Nucleus accumbens (tissue), 56 donors: ENCODE measurements at places on chromosomes 6 and 20.
A peak's percentile ranks its signal among the peaks of the same experiment; 100 is the strongest.

- DNase-seq: no peak
Measured at GRCh38 chr20:49591217-49591865, 23.4 kb upstream of the PTGIS start.

DNA sequence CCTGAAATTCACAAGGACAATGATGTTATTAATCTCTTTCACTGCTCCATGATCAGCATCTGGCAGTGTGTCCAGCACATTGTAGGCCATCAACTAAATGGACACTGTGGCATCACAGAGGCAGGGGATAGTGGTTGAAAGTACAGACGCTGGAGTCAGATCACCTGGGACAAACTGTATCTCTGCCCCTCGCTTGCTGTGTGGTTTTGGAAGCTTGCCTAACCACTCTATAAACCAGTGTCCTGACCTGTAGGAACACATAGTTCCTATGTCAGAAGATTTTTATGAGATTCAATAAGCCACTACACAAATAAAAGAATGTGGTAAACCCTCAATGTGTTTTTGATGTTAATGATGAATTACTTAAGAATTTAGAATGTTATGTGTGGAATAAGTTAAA, 219.3 kb upstream of the RNF217 start:
- DNase-seq: no peak

GRCh38 chr6:136897071-136897470, 25.0 kb upstream of the SLC35D3 start:
- no peak for DNase-seq

GRCh38 chr6:2958331-2958711, 13.0 kb downstream of the SERPINB6 start:
- no peak for DNase-seq

GRCh38 chr6:111583986-111584385, 21.7 kb downstream of the TRAF3IP2 start:
- DNase-seq: no peak

DNA sequence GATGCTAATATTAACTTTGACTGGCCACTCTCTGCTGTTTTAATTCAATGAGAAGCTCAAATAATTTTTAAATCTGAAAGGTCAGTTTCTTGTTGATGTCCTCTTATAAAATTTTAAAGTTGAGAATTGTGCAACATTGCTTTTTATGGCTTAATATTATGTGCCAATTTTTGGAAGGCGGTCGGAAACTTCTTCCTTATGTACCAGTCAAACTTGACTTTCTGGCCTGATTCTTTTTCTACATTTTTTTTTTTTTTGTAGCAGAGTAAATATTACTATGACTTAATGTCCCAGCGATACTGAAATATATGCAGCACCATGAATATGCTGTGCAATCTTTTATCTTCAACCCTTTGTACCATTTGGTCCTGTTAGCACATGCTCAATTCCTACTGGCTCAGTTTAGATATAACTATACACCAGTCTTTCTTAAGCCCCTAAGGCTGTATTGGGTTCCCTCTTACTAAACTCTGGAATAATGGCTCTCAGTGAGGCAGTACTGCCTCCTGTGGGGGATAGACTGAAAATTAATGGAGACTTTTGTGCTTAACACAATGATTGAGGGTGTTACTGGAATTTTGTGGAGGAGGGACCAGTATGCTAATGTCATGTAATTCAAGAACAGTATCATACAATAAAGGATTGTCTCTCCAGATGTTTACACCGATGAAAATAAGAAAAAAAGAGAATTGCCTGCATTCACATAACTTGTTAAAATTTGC, 156.4 kb upstream of the SYNCRIP start:
- DNase-seq: no peak

DNA sequence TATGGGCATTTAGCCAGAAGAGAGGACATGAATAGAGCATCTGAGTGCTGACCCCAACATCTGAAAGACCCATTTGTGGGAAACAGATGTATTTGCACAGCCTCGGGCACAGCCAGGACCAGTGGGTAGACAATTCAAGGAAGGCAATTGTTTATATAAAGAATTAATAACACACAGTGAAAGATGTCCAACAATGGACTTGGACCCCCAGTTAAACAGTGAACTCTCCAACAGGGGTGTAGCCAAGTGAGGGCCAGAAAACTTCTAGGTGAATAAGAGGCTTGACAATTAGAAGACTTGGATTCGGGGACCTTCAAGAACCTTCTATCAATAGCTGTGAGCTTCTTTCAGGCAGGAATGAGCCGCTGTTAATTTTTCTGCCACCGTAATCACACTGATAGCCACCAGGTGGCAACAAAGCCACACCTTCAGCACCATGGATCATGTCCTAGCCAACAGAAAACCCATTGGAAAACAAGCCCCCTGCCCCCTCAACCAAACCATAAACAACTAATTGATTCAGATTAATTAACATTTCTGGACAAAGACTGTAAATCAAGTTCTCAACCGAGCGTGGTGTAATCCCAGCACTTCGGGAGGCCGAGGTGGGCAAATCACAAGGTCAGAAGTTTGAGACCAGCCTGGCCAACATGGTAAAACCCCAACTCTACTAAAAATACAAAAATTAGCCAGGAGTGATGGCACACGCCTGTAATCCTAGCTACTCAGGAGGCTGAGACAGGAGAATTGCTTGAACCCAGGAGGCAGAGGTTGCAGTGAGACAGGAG, 8.8 kb upstream of the SRSF6 start:
- DNase-seq: peak; percentile 10

GRCh38 chr20:31909253-31910070, 39.0 kb downstream of the TTLL9 start:
- no peak for DNase-seq

DNA sequence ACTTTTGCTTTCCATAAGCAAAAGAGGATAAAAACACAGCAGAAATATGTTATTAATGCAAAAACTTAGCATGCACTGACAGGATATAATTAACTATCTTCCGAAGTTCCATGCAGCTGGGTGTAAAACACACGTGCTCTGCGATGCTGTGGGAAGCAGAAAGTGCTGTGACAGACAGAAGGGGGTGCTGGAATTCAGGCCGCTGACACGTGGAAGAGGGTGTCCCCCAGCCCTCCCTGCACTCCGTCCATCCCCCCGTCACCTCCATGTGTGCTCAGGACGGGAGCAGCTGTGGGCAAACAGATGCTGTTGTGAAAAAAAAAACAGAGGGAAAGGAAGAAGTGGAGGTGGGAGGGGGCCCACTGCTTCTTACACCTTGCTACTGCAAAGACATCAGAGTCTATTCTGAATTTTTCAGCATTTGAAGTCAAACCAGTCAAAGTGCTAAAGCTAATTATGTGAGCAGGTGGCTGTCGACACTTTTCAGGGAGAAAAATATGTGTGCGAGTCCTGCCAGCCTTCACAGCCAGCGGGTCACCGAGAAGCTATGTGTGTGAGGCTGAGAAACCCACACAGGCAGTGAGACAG, 175.9 kb upstream of the AFDN start:
- no peak for DNase-seq

DNA sequence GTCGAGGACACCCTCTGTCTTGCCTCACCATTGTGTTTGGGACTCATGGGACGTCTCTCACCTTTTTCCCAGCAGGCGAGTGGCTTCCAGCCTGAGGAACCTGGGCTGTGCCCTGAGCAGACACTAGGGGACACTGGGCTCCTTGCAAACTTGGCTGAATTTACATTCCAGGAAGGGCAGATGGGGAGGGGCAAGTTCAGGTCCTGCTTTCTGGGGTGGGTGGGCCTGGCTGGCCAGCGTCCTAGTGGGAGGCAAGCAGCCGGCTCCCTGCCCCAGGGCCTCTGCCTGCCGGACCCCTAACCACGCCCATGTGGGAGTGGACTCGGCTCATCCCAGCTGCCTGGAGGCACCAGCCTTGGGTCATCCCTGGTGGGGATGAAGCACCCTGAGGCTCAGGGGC, 48.2 kb upstream of the MLN start:
- no peak for DNase-seq

- no peak for DNase-seq
Measured at GRCh38 chr6:11459079-11459610, 78.4 kb upstream of the TMEM170B start.

DNA sequence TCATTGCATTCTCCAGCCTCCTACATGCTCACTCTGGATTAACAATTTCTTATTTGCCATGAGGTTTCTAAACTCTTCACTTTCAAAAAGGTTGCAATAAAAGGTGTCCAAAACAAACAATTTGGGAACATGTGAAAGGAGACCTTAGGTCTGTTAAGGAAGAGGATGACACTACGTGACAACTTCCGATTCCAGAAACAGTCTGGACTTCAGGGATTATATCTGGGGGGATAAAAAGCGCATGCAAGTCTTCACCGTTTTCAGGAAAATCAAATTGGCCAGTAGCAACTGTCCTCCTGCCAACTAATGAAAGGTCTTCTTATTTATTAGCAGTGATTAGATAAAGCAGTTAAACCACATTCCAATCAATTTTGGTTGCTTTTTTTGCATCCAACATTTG, 1.8 kb downstream of the ZDHHC14 start:
- DNase-seq: no peak

DNA sequence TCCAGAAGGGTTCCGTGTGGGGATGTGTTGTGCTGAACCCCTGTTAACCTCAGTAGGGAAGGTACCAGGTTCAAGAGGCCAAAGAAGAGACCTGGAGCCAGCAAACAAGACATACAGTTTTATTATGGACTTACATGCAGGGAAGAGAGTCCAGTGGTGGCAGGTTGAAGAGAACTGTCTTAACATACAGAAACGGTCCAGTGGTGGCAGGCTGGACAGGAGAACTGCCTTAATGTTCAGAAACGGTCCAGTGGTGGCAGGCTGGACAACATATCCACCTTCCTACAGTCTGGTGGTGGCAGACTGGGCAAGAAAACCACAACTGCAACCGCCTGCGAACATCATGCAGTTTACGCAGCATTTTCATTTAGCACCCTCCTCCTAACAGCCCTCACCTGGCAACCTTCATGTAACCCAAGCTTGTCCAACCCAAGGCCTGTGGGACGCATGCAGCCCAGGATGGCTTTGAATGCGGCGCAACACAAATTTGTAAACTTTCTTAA, 75.9 kb downstream of the PHACTR3 start:
- DNase-seq: no peak

DNA sequence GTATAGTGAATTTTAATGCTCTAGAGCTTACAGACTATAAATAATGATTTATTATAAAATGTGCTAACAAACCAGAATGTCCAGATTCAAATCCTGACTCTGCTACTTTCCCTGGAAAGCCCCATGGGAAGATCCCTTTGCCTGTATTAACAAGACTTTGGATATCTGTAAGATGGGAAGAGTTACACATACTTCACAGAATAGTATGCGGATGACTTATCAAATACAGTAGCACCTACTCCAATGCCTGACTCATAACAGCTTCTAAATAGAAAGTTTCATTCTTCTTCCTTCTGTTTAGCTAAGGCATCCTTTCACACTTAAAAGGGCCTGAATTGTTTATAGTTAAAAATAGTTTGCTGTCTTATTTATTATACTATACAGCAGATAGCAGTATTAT, 166.3 kb downstream of the KCNQ5 start:
- DNase-seq: no peak

- DNase-seq: no peak
Measured at GRCh38 chr20:41133709-41134361, 3.5 kb upstream of the PLCG1 start.

DNA sequence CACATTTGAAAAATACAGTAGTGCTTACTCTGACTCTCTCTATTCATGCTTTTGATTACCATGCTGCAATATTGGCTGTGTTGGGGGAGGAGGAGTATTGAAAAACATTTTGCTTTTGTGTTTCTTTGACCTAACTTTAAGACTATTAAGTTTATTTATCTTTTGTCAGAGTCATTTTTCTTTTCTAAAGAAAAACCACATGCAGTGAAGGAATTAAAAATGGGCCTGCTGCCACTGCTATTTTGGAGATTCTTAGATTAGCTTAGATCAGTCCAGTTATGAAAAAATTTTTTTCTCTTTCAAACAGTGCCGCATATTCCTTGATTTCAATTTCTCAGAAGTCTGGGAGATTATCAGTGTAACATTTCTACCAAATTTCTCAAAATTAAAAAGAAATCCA, 36.1 kb downstream of the BCKDHB start:
- no peak for DNase-seq

DNA sequence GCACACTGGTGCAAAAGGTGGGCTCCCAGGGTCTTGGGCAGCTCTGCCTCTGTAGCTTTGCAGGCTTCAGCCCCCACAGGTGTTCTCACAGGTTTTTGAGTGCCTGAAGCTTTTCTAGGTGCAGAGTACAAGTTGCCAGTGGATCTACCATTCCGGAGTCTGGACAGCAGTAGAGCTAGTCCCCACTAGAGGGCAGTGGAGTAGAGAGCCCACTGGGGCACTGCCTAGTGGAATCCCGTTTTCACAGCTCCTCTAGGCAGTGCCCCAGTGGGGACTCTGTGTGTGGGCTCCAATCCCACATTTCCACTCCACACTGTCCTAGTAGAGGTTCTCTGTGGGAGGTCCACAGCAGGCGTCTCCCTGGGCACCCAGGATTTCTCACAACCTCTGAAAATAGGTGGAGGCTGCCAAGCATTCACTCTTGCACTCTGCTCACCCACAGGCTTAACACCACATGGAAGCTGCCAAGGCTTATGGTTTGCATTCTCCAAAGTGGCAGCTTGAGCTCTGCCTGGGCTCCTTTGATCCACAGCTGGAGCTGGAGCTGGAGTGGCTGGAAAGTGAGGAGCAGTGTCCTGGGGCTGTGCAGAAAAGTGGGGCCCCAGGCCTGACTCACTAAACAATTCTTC, 86.3 kb upstream of the PROKR2 start:
- DNase-seq: no peak

- no peak for DNase-seq
Measured at GRCh38 chr6:169225887-169226286, 27.8 kb downstream of the THBS2 start.

GRCh38 chr20:34654207-34654744, 22.6 kb downstream of the PIGU start:
- no peak for DNase-seq
